Stimulated activated CD8-positive, alpha-beta memory T cell treated with anti-CD3 and anti-CD28 coated beads, Interleukin-15, amount 100 ng/mL, for 1 hour (primary cell): ENCODE measurements at places on chromosomes 3 and 15.

- no peak for DNase-seq
Observed at GRCh38 chr3:64188810-64189560, 36.3 kb downstream of the PRICKLE2 start.

- DNase-seq: no peak
Observed at GRCh38 chr3:41222012-41222411, 22.7 kb downstream of the CTNNB1 start.

DNA sequence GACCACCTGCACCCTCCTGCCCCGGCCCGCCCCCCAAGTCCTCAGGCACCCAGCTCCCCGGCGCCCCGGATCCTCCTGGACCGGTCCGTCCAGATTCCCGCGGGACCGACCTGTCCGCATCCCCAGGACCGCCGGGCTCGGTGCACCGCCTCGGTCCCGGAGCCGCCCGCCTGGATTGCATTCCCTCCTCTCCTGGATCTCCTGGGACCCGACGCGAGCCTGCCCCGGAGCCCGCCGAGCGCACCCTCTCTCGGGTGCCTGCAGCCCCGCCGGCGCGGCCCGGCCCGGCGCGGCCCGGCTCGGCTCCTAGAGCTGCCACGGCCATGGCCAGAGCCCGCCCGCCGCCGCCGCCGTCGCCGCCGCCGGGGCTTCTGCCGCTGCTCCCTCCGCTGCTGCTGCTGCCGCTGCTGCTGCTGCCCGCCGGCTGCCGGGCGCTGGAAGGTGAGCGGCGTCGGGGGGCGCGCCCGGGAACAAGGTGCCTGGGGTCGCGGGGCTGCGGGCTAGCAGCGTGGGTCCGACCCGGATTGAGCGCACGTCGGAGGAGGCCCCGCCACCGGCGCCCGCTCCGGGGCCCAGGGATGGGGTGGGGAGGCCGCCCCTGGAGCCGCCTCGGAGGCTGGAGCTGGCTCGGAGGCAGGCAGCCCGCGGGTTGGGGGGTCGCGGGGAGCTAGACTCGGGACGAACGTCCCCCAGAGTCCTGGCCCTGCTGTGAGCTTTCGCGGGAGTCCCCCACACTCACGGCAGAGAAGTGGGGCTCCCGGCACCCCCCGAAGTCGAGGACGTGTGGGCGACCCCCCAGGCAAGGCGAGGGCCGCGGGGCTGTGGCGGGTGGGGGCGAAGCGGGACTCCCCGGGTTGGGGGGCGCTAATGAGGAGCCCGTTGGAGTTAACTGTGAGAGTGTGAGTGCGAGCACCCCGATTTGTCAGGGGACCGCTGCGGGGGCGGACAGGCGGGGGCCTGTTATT is 610 bp downstream of the EPHB3 start:
- DNase-seq: no peak

DNA sequence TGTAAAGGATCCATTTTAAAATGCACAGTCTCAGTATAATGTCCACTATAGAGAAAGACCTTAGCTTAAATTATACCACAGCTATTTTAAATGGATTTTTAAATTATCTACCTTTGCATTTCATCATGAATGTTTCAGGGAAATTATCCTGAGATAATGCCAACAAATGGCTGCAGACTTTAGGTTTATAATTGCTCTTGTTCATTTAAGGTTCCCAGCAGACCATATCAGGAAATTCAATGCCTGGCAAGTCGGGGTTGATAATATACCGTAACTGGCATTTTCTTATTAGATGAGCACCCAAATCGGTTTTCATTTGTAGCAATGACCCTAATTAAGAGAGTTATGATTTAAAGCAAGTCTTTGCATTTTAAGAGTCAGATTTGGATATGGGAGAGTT is 227.1 kb upstream of the ARRDC4 start:
- no peak for DNase-seq

DNA sequence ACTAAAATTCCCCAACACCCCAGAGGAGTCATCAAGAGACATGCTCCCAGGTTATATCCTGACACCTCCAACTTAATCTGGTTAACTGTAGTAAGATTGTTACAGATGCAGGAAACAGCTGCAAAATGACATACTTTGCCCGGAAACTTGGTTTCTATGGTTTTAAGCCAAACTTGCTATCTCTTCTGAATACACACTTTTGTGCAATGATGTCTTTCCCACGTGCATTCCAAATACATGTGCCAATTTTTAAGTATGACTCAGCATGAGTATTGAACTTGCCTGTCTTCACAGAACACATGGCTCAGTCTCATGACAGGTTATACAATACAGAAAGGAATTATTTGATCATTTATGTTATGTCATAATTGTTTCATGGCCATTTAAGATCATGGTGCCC is 207.0 kb upstream of the DCBLD2 start:
- no peak for DNase-seq

GRCh38 chr15:82995076-82995475 is 9.1 kb downstream of the RAMAC start:
- no peak for DNase-seq

- no peak for DNase-seq
Observed at GRCh38 chr3:112247350-112247749, 46.7 kb downstream of the SLC9C1 start.

- DNase-seq: no peak
Observed at GRCh38 chr15:68525815-68526214, 53.0 kb upstream of the CORO2B start.

DNA sequence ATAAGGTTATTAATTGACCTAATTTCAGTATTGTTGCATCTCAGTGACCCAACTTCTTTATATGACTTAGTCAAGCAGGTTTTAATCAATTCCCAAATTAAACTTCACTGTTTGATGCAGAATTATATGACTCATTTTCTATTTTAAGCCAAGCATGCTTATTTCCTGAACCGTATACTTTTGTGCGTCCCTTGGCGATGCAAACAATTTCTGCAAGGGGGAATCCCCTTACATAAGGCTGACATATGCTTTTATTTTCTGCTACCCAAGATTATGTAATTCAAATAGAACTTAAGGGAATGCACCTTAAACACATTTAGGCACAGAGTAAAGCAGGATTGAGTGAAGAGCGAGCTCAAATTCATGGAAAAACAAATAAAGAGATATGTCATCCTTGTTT is 303.9 kb downstream of the PDCD6IP start:
- DNase-seq: no peak

GRCh38 chr15:73792415-73792814 is 39.3 kb upstream of the INSYN1 start:
- no peak for DNase-seq

GRCh38 chr3:183626877-183627594 is 8.4 kb upstream of the KLHL24 start:
- DNase-seq: no peak

DNA sequence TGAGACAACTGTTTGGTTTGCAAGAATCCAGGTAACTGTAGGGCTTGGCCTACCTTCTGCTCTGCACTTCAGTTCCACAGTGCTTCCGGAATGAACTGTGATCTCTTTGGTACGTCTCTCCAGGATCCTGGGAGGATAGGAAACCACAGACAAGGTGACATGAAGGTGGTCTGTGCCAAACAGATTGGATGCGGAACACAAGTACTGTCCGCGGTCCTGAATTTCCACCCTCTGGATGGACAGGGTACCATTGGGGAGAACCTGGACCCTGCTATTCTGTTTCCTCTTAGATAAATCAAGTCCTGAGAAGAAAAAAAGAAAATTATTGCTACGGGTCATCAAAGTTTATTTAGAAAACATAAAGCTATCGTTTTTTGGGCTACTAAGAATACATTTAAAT is 17.3 kb downstream of the IGSF10 start:
- DNase-seq: no peak

DNA sequence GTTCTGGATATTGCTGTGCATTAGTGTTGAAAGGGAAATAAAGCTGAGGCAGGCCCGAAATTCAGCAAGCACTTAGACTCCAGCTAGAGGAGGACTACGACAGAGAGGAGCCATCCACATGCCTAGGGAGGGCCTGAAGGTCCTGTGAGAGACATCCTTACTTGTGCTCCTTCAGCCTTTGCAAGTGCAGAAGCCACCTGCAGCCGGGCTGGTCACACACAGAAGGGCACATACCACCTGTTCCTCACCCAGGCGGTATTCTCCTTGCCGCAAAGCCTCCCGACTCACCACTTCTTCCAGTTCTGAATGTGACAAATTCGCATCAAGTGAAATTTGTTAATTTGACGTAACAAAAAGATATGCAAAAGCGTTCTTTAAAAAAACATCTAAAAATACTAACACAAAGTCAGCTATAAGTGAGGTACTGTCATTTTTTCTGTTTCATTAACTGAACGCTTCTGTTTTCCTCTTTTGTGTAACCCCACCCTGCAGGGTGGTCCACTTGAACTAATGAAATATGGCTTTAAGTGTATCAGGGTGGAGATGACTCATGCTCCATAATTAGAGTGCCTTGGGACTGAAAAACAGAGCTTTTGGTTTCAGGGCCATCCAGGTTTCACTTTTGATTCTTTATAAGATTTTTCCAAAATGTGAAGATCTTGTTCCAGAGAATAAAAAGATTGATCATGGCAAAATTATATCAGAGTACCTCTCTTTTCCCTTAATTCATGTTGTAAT is 467.9 kb upstream of the ATP11B start:
- DNase-seq: no peak

DNA sequence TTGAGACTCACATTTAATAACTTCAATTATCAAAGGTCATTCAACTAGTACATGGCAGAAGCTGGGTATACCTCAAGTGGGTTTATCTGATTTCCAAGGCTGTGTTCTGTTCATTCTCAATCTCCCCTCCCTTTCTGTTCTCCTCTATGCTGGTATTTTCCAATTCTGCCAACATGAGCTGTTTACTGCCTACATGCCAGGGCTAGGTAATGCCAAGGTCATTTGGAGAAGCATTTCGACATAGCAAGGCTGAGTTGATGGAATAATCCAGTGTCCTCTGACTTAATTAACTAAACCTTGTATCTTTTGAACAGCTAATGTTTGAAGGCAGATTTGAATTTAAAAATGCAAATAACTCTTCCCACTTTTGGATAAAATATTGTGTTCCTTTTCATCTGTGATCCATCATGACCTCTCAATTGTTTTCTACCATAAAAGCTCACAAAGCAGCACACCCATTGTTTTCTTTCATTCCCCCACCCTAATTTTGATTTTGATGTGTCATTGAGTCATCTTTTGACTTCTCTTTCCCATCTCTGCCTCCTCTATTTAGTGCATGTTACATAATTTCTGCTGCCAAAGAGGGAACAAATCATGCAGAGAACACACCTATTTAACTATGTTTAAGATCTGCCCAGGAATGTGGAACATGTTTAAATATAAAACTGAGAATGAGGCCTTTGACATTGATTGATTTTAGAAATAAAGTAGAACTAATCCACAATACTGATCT is 308.8 kb upstream of the NR2E3 start:
- DNase-seq: no peak

DNA sequence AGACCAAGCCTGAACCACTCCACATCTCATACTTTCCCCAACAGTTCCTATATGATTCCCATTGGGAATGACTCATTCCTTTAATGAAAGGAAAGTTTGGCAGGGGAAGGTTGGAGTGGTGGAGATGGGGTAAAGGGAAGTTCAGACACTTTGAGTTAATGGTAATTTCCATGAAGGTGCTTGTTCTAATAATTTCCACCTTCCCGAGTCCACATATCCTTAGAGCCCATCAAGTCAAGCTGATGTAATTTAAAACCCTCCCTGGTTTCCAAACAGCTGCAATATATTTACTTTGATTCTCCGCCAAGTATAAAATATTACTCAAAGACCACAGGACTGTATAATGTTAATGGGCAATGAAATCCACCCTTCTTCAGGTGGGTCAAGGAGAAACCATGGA is 95.0 kb upstream of the GALNT15 start:
- no peak for DNase-seq
